PC-9 (cell line): ENCODE measurements at places on chromosomes 5 and 9. TPM values are rescaled to one million over a fixed set of nuclear protein-coding genes. Genes with fewer than 3 reads are reported as not detected.

DNA sequence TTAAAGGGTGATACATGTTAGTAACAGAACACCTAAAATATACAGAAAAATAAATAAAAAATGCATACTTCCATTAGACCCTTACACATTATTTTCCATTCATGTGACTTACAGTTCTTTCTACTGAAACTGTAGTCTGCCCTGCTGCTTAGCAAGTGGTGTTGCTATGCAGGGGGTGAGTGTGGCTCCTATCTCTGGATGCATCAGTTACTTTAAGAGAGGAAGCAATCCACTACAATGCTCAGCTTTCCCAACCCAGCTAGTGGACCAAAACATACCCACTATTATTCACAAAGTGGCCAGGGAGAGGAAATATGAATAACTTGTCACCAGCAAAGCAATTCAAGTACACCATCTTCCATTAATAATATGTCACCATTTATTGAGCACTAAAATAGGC, 121.8 kb downstream of the DOCK2 start:
- H3K4me1 ChIP-seq = no peaks in the 10 kb centered on the region
- no peak for DNase-seq
- H3K27me3 ChIP-seq = no peaks in the 10 kb centered on the region
- no peak overlapping the region for H3K4me3 ChIP-seq
- H3K27ac ChIP-seq = no peak overlapping the region

GRCh38 chr9:19648672-19649071, 140.2 kb downstream of the SLC24A2 start:
- H3K27me3 ChIP-seq = no peaks in the 10 kb centered on the region
- no peaks in the 10 kb centered on the region for H3K4me1 ChIP-seq
- no peaks in the 10 kb centered on the region for H3K36me3 ChIP-seq
- H3K4me3 ChIP-seq = no peak overlapping the region

GRCh38 chr5:133408322-133408721, 204.0 kb downstream of the FSTL4 start:
- peaks cover 18% of the 10 kb centered on the region for H3K4me1 ChIP-seq
- DNase-seq = no peak
- no peak overlapping the region for H3K4me3 ChIP-seq
- no peak overlapping the region for H3K27ac ChIP-seq
- no peaks in the 10 kb centered on the region for H3K27me3 ChIP-seq

The FAM153A gene
- not detected in 2 replicates for total RNA-seq

The DPP7 gene
- 104 and 126 TPM in 2 replicates for total RNA-seq
